ENCODE measurements at places on chromosomes 3 and 15. TPM values are rescaled to one million over a fixed set of nuclear protein-coding genes. Genes with fewer than 3 reads are reported as not detected.

Gene GUCA1C
- total RNA-seq: not detected

Gene TMEM212
- total RNA-seq: not detected

Gene CP
- total RNA-seq: not detected

Gene GOLGA6A
- not detected for total RNA-seq

Gene USP19
- 64.3 TPM for total RNA-seq

Gene B3GALNT1
- 1.3 TPM for total RNA-seq

Gene ZNF609
- total RNA-seq: 49.9 TPM

Gene TSC22D2
- total RNA-seq: 27.3 TPM

Gene ST8SIA2
- not detected for total RNA-seq

Gene AADACL2
- total RNA-seq: not detected

Gene TIGIT
- total RNA-seq: 4.7 TPM

- no peak for DNase-seq
Observed at GRCh38 chr3:44077267-44077666, 164.4 kb upstream of the TOPAZ1 start.

DNA sequence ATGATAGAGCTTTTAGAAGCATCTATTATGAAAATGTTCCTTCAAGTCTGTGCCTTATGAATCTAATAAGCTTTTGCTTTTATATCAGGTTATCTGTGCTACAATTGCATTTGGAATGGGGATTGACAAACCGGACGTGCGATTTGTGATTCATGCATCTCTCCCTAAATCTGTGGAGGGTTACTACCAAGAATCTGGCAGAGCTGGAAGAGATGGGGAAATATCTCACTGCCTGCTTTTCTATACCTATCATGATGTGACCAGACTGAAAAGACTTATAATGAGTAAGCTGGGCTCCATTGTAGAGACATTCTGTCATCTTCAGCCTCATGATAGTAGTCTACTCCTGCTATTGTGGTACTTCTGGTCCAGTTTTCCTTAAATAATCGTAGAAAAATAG lies 73.4 kb downstream of the BLM start:
- no peak for DNase-seq

DNA sequence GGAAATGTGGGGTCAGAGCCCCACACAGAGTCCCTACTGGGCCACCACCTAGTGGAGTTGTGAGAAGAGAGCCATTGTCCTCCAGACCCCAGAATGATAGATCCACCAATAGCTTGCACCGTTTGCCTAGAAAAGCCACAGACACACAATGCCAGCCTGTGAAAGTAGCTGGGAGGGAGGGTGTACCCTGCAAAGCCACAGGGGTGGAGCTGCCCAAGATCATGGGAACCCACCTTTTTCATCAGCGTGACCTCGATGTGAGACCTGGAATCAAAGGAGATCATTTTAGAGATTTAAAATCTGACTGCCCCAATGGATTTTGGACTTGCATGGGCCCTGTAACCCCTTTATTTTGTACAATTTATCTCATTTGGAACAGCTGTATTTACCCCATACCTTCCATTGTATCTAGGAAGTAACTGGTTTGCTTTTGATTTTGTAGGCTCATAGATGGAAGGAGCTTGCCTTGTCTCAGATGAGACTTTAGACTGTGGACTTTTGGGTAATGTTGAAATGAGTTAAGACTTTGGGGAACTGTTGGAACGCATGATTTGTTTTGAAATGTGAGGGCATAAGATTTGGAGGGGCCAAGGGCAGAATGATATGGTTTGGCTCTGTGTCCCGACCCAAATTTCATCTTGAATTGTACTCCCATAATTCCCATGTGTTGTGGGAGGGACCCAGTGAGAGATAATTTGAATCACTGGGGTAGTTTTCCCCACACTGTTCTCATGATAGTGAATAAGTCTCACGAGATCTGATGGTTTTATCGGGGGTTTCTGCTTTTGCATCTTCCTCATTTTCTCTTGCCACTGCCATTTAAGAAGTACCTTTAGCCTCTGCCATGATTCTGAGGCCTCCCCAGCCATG lies 49.0 kb downstream of the CD200 start:
- DNase-seq: no peak

GRCh38 chr3:112967828-112968227 lies 7.1 kb downstream of the CD200R1 start:
- DNase-seq: no peak

DNA sequence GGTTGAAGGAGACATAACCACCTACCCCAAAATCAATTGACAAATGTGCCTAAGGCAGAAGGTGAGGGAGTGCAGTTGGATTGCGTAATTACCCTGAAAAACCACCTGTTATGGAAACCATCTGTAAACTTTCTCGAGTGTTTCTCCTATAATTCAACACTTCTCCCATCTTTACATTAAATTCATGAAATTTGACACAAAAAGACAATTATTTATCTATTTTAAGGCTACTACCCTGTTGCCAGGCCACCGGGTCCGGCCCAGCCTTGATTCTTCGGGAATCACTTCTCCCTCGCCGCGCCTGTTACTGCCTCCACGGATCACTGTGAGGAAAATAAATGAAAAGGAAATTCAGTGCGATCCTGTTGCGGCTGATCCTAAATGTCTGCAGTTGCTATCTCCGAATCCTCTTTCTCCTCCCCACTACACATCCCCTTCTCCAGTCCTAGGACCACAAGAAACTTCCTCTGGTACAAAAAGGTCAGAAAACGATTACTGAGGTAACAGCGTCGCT lies 646 bp downstream of the IQCB1 start:
- DNase-seq: no peak

DNA sequence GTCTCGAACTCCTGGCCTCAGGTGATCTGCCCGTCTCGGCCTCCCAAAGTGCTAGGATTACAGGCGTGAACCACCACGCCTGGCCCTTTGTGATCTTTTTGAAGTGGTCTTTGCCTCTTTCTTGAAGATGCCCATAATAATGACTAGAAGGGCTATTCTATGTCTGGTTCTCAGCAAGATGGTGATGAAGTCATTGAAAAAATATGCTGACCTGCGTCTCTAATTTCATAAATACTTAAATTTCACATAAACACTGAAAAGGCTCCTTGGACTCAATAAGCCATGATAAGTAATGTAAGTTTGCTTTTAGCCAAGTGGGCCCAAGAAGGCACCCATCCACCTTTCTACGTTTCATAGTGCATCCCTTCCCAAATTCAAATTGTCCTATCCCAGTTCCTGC lies 775 bp upstream of the MAPK6 start:
- DNase-seq: no peak

DNA sequence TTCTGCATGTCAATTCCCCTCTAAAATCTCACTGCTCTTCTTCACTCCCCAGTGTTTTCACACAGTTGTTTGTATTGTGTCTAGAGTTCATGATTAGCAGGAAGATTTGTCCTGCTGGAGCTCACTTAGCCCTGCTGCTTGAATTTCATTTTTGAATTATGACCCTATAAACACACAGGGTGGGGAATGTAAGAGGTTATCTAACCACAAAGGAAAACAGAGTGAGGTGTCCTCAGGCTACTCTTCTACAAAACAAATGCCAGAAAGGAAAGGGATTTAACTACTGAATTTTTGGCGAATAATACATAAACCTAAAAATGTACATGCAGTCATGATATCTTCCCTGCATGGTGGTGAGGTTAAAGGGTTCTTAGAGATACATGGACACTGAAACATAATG lies 215.1 kb upstream of the CNTN4 start:
- no peak for DNase-seq

- no peak for DNase-seq
Observed at GRCh38 chr3:194565597-194566190, 67.5 kb downstream of the TMEM44 start.

- no peak for DNase-seq
Observed at GRCh38 chr15:69576948-69577351, 124.3 kb downstream of the RPLP1 start.

- DNase-seq: no peak
Observed at GRCh38 chr3:40249168-40249567, 60.3 kb upstream of the EIF1B start.

DNA sequence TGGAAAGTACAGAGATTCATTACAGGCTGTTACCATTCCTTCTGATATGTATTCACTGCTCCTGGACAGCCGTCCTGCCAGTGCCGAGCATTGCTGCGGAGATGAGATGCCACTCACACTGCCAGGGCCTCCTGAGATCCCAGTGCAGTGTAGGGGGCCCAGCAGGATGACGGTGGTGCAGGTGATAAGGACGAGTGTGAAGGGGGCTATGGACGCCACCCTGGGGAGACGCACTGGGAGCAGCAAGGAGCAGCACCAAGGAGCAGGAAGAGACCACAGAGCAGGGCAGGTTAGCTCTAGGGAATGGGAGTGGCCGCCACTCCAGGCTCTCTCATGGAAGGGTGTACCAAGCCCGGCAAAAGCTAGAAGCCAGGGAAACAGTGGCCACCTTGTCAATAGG lies 4.0 kb upstream of the KLF15 start:
- DNase-seq: no peak
